Activated CD4-positive, alpha-beta T cell treated with anti-CD3 and anti-CD28 coated beads for 1 hour (primary cell): ENCODE measurements at places on chromosomes 2 and 18.

DNA sequence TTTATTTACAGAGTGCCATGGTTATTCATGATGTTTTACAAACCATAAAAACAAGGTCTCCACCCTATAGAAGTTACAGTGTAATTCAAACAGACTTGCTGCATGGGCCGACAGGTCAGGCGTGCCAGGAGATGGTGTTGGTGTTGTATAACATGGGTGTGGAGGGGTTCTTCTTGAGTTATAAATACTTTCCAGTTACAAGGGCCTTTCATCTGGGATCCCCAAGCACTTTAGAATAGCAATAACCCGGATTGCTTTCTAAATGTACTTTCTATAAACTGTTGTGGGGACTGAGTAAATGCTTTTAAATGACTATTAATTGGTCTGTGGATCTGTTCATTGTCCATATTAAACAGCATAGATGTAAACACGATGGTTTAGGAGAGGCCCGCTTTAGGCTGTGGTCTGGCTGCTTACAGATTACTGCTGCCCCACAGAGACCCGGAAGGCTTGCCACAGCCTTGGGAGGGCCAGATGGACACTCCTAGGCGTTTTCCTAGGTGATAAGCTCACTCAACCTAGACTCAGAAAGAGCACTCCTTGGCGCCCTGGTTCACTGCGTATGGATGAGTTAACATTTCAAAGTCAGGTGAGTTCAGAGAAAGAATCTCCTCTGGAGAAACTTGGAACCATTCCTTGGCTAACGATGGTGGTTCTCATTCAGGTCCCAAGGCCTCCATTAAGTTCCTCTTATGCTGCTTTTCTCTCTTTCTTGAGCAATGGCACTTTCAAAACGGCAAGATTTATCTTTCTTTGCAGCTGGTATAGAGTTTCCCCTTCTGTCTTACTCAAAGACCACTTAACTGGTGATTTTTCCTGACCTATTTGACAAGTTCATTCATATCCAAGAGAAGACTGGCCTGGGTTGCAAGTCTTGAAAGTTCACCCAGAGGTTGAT, 3.6 kb upstream of the KIAA2012 start:
- DNase-seq: no peak

GRCh38 chr2:1101982-1102590, 151.4 kb downstream of the SNTG2 start:
- DNase-seq: no peak

GRCh38 chr18:74702950-74703349, 105.3 kb downstream of the ZNF407 start:
- DNase-seq: no peak

DNA sequence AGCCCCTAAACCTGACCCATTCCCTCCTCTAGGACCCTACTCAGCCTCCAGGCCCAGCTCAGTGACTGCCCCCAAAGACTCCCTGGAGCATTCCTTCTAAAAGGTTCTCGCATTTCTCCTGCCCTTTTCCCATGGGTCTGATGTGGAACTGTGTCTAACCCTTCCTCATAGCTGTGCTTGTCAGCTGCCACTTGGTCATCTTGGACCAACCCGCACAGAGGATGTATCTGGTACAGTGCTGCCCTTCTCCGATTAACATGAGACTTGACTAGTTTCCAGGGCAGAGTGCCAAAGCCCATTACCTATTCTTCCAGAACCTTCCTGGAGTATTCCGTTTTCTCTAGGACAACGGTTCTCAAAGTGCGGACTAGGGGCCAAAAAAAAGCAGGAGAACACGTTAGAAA, 518 bp upstream of the NFU1 start:
- DNase-seq: no peak

GRCh38 chr2:10173258-10174005, 50.9 kb downstream of the RRM2 start:
- no peak for DNase-seq

DNA sequence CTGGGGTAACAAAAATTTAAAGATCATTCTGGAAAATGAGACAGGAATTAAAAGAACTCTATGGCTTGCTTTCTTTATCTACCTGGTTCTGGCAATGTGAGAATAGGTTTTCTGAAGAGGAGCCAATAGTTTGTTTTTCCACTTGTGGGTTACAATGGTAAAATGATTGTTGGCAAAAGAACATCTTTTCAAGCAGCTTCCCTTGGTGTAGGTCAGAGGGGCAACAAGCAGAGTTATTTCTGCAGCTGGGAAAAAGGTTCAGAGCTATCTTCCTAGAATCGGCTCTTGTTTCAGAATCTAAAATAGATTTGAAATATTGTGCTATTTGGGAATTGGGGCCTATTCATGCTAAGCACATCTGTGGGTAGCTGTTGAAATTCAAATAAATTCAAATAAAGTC, 11.5 kb upstream of the TSPYL6 start:
- no peak for DNase-seq

DNA sequence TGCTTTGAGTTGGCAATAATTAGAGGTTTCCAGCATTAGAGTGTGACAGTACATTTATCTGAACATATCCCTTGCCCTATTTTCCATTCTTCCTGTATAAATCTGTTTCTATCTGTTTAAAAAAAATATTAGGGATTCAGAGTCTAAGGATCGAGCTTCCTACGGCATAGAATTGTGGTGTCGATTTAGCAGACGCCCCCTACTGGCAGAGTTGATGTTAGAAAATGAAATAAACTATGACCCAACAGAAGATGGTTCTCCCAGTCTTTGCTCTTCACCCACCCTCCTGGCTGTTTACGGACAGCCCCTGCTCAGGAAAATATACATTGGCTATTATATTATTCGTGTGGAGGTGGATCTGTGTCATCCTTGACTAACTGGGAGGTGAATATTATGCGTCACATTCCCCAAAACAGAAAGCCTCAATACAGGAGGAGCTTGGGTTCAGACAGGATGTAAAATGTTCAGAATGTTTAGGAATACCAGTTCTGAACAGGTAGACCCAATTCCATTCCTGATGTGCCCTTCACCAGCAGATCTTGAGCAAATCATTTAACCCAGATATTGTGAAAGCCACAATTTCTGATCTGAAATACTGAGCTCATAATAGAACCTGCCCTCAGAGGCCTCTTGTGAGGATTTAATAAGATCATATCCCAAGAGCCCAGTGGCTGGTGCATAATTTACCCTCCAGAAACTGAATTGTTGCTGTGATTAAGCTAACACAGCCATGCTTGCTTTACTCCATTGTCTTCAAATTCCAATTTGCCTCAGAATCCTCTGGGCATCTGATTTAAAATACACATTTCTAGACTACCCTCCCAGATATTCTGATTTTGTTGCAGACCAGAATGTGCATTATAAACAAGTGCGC, 10.8 kb upstream of the ERMN start:
- DNase-seq: no peak

DNA sequence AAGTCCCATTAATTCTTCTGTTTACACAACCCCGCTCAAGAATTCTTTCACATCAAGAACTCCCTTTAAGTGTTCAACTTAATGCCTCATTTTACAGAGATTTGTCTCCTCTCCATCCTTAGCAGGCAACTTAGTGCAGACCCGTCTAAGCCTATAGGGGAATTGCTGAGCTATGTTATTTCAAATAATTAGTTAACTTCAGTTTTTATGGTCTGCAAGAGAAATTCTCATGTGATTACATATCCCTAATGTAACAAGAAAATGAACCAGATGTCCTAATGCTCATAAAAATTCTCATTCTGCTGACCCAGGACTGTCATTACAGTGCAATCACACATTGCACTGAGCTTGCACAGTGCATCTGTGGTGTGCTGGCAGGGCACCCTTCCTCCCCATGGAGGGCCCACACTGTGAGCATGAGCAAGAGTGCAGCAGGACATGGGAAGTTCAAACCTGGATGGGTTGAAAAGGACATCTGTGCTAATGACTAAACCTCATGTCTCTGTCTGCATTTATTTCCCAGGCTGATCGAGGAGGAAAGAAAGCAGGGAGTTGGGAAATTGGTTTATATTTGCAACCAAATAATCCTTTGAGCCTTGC, 97.1 kb downstream of the COL5A2 start:
- no peak for DNase-seq

DNA sequence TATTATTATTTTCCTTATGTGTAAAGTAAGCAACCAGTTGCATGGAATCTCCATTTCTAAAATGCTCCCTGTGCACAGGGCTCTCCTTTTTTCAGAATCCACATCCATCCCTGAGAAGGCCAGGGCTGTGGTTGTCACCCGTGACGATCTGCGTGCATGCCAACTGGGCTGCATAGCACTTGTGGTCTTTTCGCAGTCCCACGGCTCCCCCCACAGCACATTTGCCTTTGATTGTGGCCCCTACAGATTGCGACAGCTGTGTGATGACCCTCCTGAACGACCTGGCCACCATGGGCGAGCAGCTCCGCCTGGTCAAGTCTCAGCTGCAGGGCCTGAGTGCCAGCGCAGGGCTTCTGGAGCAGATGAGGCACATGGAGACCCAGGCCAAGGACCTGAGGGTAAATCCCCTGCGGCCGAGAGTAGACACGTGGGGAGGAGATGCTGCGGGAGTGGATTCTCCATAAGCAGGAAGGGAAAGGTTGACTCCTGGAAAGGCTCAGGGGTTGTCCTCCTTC, 119.8 kb upstream of the TTC39C start:
- DNase-seq: no peak

DNA sequence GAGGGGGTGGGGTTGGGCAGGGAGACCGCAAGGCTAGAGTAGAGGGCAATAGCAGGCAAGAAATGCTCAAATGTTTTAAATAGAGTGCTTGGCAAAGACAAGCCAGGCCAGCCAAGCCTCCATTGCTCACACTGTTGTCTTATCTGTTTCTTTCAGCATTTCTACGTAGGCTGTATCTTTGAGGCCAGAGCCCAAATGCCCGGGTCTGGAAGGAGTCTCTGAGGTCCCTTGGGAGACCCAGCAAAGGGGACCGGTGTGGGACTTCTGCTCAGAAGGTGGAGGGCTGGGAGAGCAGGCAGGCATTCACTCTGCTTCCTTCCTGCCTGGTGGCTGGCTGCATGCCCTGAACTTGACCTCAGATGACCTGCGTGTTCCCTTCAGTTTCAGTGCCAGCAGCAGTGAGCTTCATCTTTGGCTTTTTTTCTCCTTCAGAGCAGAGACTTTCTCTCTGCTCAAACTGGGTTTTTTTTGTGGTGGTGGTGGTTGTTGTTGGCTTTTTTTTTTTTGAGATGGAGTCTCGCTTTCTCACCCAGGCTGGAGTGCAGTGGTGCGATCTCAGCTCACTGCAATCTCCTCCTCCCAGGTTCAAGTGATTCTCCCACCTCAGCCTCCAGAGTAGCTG, 13.7 kb upstream of the TET3 start:
- peak; percentile 18 for DNase-seq

GRCh38 chr2:168920504-168921157, 19.5 kb downstream of the G6PC2 start:
- DNase-seq: no peak

- DNase-seq: no peak
Measured at GRCh38 chr2:190627448-190628412, 21.2 kb upstream of the NAB1 start.

GRCh38 chr18:61651145-61651879, 241.5 kb downstream of the RNF152 start:
- no peak for DNase-seq

DNA sequence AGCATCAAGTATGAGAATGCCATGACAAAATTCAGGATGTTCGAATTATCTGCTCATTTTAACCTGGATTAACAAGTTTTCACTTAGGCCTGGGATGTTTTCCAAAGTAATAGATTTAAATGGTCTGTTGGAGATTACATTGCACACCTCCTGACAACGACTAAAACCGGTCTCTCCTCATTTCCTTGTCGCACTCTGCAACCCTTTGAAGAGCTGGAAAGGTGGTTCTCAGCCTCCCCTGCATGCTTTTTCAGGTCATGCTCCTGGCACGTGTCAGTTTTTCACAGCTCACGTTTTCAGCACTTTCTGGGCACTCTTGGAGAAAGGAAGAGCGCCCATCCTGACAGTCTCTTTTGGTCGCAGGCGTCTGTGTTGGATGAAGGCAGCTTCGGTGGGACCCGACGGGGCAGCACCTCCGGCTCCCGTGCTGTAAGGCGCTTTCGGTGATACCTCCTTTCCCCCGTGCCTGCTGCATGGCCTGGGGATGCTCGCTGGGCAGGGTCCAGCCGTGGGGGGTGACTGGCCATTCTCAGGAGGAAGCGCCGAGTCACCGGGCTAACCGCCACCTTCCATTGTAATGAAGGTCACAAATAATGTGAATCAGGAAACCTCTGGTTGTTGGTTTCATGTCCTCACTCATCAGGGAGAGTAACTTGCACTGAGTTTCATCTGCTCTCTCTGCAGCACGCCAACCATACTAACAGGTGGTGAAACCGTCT, 63.5 kb upstream of the RBM44 start:
- no peak for DNase-seq

- no peak for DNase-seq
Measured at GRCh38 chr2:10062931-10063365, 17.3 kb downstream of the CYS1 start.

GRCh38 chr18:3060667-3061580, 48.0 kb upstream of the LPIN2 start:
- DNase-seq: no peak

- no peak for DNase-seq
Measured at GRCh38 chr2:25938345-25938744, 44.0 kb downstream of the KIF3C start.

GRCh38 chr2:239853706-239854327, 171.3 kb downstream of the NDUFA10 start:
- no peak for DNase-seq

DNA sequence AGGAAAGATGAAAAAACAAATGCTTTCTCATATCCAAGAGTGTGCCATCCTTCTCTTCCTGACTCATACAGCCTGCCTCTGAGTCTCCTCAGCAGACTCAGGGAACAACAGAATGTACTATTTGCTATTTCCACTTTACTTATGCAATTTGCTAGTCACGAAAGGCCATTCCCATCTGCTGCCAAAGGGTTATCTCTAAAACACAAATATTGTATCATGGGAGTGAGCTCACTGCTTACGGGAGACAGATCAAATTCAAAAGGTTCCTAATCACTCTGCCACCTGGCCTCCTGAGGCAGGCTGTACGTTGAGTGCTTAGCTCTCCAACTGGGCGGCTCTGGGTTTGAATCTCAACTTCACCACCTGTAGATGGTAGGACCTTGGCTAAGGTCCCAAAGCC, 92.0 kb downstream of the GAREM1 start:
- no peak for DNase-seq

GRCh38 chr18:56489893-56490292, 148.5 kb downstream of the TXNL1 start:
- no peak for DNase-seq

DNA sequence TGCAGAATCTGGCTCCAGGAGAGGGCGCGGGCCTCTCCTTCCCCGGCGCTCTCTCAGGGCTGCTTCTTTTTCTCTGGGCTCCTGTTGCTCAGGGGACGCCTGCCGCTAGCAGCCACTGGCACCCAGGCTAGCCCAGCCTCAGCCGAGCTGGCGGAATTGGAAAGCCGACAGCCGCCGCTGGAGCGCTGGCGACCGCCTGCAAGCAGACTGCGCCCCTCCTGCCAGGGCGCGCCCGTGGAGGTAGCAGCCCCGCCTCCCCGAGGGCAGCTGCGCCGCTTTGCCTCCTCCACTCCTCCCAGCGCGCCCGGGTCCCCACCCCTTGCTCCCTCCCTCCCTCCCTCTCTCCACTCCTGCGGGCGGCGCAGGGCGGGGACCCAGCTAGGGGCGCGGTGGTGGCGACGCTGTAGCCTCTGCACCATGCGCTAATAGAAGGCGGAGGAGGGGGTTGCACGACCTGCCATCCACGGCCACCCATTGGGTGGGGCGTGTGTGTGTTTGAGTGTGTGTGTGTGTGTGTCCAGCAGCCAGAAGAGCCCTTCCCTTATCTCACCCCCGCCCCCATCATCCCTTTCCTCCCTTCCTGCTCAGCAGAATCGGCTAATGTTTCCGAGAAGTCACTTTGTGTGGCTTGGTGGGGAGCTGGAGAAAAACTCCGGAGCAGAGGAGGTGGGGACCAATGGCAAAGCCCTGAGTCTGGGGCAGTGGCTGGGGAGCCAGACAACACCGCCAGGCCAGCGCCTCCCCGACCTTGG, at the start of gene SCN9A:
TSS of gene SCN9A (minus strand) at position 209 of the 752 bp plus-strand sequence. CDS start 64,188 bp downstream, outside the sequence.
- DNase-seq: no peak

- DNase-seq: no peak
Measured at GRCh38 chr18:44765456-44765855, 84.8 kb downstream of the SETBP1 start.
